ENCODE measurements at places on chromosomes 7 and 10.

DNA sequence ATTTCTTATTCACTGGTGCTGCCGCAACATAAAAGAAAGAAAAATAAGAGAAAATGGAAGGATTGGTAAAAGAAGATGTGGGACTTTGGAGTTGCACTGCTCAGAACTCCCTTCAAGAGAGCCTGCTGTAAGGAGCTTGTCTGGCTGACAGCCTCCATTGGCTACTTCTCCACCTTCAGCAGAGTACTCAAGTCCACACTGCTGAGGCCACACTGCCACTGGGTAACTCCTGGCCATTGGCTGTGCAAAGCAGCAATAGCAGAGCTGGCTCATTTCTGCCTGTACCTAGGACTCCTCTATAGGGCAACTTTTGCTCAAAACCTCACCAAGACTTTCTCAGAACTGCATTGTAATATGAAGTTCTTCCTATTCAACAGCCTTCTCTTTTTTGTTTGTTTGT is 38.7 kb upstream of the PCLO start:
- DNase-seq, result no peak

GRCh38 chr7:42319631-42320030 is 82.6 kb upstream of the GLI3 start:
- no peak for DNase-seq

GRCh38 chr7:46600340-46600739 is 679.3 kb upstream of the IGFBP3 start:
- no peak for DNase-seq

GRCh38 chr10:64091897-64092296 is 570.7 kb downstream of the REEP3 start:
- DNase-seq, result no peak

DNA sequence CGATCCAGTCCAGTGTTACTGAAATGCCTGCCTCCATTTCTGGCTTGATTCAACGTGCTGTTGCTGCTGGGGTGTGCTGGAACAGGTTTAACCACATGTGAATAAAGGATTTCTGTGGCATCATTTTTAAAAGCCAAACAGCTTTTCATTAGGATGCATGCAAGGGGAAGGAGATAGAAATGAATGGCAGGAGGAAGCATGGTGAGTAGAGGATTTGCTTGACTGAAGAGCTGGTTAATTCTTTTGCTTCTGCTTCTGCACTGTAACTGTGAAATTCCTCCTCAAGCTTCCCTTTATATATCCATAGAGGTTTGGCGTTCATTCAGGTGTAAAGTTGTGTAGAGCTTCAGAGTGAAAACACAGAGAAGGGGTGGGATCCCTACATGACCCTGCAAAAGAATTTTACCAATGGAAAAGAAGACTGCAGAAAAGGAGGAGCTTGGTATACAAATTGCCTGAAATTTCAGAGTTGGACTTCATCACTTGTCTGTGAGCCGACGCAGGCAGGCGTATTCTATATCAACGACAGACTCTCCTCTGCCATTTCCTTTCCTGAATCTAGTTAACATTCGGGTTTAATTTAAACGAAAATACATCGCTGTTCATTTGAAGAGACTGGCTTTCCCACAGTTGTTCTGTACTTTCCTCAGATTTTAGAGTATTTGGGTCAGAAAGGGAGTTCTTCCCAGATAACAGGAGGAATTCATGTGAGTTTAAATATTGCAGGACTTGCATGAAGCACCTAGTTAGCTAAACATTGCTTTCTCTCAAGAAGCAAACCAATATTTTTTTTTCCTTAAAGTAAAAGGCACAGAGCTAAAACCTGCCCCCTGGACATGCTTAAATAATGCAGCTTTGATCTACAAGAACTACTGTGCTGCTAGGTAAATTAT is at the start of gene SOSTDC1:
Gene SOSTDC1, minus strand, starts transcription at position 270 of the 893 bp plus-strand sequence. Its CDS starts 70 bp downstream, at position 200.
- DNase-seq, result no peak

DNA sequence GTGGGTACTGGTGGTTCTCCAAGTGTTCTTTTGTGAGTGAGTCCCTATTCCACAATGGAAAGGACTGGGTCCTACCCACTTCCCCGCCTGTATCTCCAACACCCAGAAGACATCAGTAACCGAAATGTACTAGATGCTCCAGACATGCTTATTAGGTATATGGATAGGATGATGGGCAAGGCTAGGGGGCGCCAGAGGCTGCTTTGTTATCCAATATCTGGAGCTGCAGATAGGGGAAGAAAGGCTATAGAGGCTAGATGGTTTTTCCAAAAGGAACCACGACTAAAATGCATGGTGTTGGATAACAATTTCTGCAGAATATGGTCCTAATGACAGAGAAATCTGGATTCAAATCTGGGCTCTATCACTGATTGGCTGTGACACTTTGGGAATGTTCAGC is 56.2 kb upstream of the TM9SF3 start:
- DNase-seq, result no peak

GRCh38 chr10:116489460-116489859 is 56.3 kb upstream of the PNLIP start:
- no peak for DNase-seq

DNA sequence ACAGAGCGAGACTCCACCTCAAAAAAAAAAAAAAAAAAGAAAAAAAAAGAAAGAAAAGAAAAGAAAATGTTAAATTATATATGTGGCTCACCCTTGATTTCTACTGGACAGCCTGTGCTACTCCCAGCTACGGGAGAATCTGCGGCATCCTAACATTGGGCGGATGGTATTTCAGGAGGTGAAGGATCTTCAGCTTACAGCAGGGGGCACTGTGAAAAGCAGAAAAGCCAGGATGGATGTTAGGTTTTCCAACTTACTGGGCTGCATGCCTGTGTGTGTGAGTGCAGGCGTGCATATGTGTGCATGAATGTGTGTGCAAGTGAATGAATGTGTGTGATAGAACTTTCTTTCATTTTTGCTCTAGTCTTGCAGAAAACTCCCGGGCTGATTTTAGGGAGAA is 1066.5 kb downstream of the TYW1 start:
- no peak for DNase-seq

DNA sequence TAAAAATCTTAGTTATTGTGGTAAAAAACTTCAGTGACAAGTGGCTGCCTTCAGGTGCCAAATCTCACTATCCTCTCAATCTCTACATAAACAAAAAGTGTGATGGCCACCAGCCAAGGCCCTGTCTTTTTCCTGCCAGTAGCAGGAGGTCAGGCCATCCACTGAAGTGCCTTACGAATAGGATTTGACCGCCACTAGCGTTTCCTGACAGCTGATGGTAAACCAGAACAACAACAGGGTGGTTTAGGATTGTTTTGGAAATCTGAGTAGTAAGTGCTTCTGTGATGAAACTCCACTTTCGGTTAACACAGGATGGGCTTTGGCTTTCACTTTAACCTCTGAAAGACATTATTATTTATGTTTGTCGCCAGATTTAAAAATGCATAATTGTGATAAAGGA is 55.7 kb upstream of the OGDHL start:
- no peak for DNase-seq

DNA sequence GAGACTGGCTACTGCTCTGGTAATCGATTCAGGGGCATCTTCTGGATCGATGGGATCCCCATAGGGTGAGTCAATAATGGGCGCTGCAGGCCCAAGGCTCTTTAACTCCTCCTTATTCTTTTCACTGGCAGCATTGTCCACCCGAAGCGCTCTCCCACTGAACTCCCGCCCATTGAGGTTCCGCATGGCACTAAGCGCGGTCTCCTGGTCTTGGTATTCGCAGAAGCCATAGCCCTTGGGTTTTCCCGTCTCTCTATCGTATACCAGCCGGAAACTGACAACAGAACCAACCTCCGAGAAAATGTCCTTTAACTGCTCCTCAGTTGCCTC is 285 bp downstream of the CSTF2T start:
- no peak for DNase-seq

GRCh38 chr10:80410578-80411145 is 2.3 kb downstream of the PRXL2A start:
- DNase-seq, result no peak

- no peak for DNase-seq
These were observed 448.6 kb upstream of the NRP1 start for GRCh38 chr10:33783078-33783477.

GRCh38 chr10:110502851-110503301 is 5.2 kb downstream of the DUSP5 start:
- DNase-seq, result no peak

All from fibroblast of skin of left quadriceps (primary cell).